ENCODE measurements at places on chromosomes 7 and 10. TPM values are rescaled to one million over a fixed set of nuclear protein-coding genes. Genes with fewer than 3 reads are reported as not detected.

Gene ZNF503
- 0.42 TPM for total RNA-seq

Gene CFAP43
- total RNA-seq, result not detected

Gene CCDC3
- 0.06 TPM for total RNA-seq

Gene WNT8B
- not detected for total RNA-seq

Gene NACAD
- total RNA-seq, result 0.35 TPM

Gene HTRA1
- total RNA-seq, result not detected

Gene EBLN1
- not detected for total RNA-seq

Gene NSMCE4A
- 70.9 TPM for total RNA-seq

All from activated naive CD8-positive, alpha-beta T cell treated with anti-CD3 and anti-CD28 coated beads for 36 hours (primary cell).